ENCODE measurements at places on chromosomes 4 and X. TPM values are rescaled to one million over a fixed set of nuclear protein-coding genes. Genes with fewer than 3 reads are reported as not detected.

The MEPE gene
- total RNA-seq: not detected

The C4orf50 gene
- not detected for total RNA-seq

The SSX4 gene
- total RNA-seq: not detected

The KIAA1210 gene
- not detected for total RNA-seq

The DGAT2L6 gene
- not detected for total RNA-seq

The KANTR gene
- total RNA-seq: 8.6 TPM

The GLOD5 gene
- not detected for total RNA-seq

The TGIF2LX gene
- total RNA-seq: not detected

The USP51 gene
- 0.97 TPM for total RNA-seq

The FAM184B gene
- not detected for total RNA-seq

GRCh38 chrX:120439921-120440320 is 29.2 kb downstream of the LAMP2 start:
- DNase-seq: no peak

- DNase-seq: no peak
These were observed 977.3 kb downstream of the C4orf33 start for GRCh38 chr4:130073145-130073790.

DNA sequence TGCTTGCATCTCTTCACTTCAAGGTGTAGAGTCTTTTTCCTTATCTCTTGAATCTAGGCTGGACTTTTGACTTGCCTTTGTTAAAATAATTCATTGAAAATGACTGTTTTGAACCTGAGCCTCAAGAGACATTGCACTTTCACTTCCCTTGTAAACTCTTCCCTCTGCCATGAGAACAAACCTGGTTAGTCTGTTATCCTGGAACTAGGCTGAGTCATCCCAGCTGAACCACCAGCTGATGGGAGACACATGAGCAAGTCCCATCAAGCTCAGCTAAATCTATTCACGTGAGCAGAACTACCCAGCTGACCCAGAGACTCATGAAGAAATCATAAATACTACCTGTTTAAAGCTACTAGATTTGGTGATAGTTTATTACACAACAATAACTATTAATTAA is 202.3 kb upstream of the CENPE start:
- DNase-seq: no peak

DNA sequence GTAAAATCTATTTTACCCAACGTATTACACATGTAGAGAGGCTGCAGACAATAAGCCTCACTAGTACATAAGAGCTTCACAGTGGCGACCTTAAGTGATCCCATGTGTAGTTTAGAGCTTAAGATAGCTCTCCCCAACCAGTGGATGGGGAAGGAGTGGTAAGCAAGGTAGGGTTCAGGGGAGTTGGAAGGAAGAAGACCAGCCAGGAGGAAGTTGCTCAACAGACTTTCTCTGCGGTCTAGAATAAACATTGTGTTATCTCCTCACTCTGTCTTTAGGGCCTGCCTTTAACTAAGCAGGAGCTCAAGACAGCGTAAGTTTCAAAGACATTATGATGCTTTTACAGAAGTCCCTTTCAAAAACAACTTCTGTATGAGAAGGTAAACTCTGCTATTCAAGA is 16.8 kb downstream of the MEPE start:
- no peak for DNase-seq

DNA sequence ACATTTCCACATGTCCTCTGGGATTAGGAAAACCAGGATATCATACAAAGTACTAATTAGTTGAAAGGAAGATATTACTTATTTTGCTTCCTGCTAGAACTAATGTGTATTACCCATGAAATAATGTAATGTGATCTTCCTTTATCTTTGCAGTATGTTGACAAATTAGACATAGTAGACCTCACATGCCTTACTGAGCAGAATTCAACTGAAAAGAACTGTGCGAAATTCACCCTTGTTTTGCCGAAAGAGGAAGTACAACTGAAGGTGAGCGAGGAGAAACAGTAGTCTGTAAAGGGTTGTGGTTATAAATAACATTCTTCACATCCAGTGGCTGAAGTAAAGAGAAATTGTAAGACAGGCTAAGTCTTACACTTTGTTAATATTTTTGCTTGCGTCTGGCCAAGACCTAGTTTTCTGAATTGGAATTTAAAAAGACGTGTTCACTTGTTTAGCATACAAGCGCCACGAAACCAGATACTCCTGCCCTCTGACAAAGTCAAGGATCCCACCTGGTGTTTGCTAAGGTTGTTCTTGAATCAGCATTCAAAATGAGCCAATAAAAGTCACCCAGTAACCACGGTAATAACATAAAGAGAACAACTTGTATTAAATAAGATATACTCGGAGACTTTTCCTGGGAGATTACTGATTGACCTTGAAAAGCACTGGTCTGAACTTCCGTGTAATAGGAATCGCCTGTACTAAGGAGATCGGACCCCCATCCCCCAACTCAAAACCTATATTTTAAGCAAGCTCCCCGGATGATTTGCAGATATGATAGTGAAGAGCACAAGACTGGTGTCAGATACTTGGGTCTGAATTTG is 16.9 kb downstream of the STAP1 start:
- DNase-seq: no peak

DNA sequence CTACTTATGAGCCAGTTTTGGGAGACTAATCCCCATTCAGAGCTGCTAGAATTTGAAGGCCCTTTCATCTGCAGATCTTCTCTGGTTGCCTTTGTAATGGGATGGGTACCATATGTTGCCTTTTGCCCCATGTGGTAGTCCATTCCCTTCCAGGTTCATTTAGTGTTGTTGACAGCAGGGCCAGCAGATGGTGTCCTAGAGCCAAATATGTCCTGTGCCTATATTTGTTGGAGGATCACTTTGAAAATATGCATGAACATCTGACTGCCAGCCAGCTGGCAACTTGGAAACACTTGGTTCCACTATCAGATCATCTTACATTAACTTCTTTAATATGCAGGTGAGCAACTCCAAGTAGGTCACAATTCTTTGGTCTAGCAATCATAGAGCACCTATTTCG is 30.4 kb downstream of the CFAP299 start:
- DNase-seq: peak; percentile 23

- DNase-seq: peak; percentile 71
These were observed 20.4 kb downstream of the TMEM131L start for GRCh38 chr4:153486281-153487151.

DNA sequence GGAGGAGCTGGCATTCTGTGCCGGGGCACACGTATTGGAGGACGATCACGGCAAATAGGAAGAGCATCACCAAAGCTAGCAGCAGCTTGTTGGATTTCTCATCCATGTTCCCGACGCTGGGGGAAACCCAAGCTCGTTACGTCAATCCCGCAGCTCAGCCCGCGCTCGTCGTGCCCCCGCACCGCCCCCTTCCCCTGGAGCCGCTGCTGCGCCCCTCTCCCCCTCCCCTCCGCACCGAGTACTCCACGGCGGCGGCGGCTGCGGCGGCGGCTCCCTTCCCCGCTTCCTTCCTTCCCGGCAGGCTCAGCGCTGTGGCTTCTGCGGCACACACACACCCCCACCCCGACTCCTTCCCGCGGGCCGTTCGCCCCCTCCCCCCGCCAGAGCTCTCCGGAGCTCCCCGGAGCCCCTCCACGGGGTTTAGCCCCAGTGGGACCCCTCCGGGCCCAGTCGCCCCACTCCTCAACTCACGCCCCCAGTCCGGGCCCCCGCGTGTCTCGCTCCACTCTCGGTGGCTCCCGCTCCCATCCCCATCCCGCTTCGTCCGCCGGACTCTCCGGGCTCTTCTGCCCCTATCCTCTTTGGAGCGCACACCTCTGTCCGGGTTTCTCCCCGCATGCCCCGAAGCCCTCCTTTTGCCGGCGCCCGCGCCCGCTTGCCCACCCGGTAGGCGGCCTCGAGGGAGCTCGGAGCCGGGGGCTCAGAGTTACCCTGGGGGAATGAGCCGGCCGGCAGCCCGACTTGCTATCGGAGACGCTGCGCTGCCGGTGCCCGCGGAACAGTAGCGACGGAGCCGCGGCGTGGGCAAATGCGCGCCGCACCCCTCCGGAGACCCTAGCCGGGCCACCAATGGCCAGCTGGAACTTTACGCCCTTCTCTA is 978 bp downstream of the HS6ST2 start:
- peak; percentile 6 for DNase-seq

DNA sequence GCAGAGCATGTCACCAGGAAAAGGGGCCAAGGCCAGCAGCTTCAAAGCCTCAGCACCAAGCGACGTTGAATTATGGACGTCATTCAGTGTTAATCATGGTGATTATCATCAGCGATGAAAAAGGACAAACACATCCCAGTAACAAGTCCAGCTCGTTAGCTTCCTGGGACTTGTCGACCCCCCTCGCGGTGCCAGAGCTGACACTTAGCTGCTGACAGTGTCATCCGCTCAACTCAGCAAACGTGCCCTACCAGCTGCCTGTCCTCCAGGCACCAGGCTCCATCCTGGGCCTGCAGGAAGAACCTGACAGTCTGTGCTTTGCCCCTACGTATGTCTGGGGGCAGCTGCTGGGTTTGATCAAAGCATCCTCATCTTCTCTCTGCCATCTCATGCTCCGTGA is 137.0 kb upstream of the PSAPL1 start:
- DNase-seq: no peak

- no peak for DNase-seq
These were observed 17.0 kb downstream of the PRSS12 start for GRCh38 chr4:118335774-118336173.

DNA sequence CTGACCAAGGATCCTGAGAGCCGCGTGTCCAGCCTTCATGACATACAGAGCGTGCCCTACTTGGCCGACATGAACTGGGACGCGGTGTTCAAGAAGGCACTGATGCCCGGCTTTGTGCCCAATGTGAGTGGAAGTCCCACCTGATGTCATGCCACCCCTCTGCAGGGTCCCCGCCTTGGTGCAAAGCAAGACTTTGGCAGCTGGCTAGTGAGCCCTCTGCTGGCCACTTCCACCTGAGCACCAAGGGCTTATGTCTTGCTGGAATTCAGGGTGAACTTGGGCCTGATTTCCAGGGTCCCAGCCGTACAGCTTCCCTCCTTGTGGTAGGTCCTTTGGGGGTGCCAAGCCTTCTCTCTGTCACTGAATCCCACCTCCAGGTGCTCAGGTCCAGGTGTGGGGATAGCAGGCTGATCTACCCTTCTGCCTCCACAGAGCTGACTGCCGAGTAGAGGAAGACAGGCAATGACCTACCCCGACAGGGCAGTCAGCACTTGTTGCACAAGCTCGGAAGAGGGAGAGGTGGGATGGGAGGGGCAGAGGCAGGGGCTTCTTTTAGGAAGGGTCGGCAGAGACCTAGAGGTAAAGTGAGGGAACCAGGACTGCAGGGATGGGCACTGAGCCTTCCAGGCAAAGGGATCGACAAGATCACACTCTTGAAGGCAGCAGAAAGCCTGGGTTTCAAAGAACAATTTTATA is 248.1 kb downstream of the EVC2 start:
- peak; percentile 7 for DNase-seq

GRCh38 chrX:10831716-10832502 is 211.5 kb upstream of the MID1 start:
- DNase-seq: no peak

GRCh38 chr4:14111730-14112181 is 484.2 kb upstream of the BOD1L1 start:
- no peak for DNase-seq

DNA sequence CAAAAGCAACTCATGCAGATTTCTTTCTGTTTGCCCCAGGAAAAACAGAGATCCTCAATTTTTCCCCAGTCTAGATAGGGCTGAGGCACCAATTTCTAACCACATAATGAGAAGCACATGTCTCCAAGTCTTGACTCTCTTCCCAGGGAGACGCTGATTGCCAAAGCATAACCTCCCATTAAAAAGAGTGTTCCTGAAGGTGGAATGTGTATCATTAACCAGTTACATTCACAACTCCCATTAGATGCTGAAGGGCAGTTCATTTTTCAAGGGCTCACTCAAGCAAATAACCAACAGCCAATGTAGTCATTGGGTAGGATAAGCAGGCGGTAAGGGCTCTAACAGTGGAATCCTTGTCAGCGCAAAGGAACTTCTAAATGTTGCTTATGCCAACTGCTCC is 27.5 kb downstream of the TMEM47 start:
- no peak for DNase-seq

GRCh38 chr4:38123555-38123954 is 163.4 kb downstream of the PTTG2 start:
- DNase-seq: no peak

DNA sequence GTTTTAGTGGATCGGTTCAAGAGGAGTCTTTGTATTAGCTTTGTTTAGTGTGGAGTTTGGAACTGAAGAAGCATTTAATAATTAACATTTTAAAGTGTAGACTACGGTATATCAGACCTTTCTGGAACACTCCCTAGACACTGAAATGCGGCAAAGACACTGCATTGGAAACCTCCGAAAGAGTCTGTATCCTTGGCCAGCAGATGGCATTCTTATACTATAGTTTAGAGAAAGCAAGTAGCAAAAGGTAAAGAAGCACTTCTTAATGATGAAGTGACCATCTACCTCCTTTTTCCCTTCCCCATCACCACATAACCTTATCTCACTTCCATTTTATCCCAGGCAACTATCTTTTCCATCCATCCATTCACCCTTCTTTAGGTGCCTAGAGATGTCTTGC is 7.6 kb downstream of the FABP2 start:
- peak; percentile 53 for DNase-seq

GRCh38 chr4:158722291-158722916 is 792 bp downstream of the PPID start:
- peak; percentile 51 for DNase-seq

DNA sequence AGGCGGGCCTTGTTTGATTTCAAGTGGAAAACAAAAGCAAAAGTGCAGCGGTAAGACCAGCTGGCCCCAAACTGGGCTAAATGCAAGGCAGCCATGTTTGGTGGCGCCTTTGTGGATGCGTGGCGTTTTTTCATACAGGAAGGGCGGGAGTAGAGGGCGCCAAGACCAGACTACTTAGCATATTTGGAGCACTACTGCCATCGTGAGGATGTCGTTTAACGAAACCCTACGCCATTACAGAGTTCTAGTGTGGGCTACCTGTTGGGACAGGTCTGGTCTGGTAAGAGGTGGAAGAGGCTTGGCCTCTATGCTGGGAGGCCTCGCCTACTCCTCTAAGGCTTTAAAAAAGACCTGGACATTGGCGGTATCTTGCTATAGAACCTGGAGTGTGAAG is 230.7 kb upstream of the STK26 start:
- no peak for DNase-seq

DNA sequence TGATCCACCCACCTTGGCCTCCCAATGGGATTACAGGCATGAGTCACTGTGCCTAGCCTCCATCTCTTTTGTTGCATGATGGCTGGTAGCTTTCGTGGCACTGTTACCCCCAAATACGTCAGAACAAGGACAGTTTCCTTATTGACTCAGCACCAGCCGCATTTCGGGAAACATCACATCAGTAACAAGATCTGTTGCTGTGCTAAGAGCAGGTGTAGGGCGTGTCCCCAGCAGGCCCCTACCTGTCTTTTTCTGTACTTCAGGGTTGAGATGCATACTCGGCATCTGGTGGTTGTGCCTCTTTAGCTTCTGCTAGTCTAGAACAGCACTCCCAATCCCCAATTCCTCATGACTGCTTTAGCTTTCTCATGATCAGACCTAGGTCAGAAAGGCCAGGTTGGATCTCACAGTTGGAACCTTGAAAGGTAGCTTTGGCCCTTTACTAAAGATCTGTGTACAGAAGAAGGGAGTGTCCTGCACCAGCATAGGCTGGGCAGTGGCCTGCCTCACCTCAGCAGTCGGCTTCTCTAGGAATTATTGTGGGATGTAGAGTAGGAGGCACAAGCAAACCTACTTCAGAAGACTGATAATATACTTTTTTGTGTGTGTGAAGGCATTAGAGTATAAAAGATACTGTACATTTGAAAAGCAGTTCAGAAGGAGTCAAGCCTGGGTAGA is 36.8 kb downstream of the NSD2 start:
- no peak for DNase-seq

- DNase-seq: no peak
These were observed 12.4 kb downstream of the CTSO start for GRCh38 chr4:155941085-155941790.

- peak; percentile 60 for DNase-seq
These were observed 532.9 kb downstream of the ANKRD50 start for GRCh38 chr4:124179506-124180186.

Data from endothelial cell of umbilical vein (primary cell).